Pancreas (tissue), 10 donors: ENCODE measurements at places on chromosomes 6 and 20. TPM values are rescaled to one million over a fixed set of nuclear protein-coding genes. Genes with fewer than 3 reads are reported as not detected.

MYLK4 gene
- 0.43 TPM for total RNA-seq

DNA sequence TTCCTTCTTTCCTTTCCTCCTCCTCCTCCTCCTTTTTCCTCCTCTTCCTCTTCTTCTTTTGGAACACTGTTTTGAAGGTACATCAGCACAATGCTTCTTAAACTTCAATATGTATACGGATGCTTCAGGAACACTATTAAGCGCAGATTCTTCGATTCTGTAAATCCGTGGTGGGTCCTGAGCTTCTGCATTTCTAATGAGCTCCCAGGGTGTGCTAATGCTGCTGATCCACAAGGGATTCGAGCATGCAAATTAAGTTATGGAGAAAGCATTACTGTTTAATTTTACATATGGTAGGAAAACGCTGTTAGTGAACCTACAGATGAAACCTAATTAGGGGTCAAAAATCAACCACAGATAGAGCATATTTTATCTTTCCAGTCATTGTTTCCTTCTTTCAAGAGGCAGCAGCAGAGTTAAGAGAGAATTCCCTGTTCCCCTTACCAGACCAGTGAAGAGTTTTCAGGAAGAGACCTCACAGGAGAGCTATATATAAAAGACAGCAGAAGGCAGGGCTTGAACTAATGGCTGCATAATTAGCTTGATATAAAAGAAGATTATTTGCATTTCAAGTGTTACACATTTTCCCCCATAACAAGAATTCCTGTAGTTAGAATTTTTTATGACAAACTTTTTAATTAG is 47.2 kb downstream of the KIF13A start:
- DNase-seq = no peak
- peaks cover 3% of the 10 kb centered on the region for H3K4me1 ChIP-seq
- no peaks in the 10 kb centered on the region for H3K36me3 ChIP-seq
- no peak overlapping the region for H3K27ac ChIP-seq

DNA sequence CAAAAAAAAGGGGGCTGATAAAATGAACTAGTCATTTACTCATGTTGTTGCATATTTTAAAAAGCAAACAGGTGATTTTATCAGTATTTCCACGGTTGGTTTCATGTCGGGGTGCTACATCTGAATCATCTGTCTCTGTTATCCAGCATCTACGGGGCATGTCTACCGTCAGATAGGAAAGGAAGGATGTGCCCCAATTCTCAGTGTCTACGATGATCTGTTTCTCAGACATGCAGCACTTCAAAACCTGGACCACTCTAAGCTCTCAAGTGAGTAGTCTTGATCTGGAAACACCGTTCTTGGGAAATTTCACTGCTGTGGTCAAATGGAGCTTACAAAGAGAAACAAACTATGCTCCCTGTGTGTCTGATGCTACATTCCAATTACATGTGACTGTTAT is 240.3 kb upstream of the TAB2 start:
- H3K4me3 ChIP-seq = no peak overlapping the region
- no peaks in the 10 kb centered on the region for H3K27me3 ChIP-seq
- peaks cover 25% of the 10 kb centered on the region for H3K4me1 ChIP-seq
- no peaks in the 10 kb centered on the region for H3K36me3 ChIP-seq
- H3K27ac ChIP-seq = no peak overlapping the region

GRCh38 chr6:159090530-159091480 is 46.0 kb upstream of the TAGAP start:
- H3K27me3 ChIP-seq = no peaks in the 10 kb centered on the region
- H3K4me3 ChIP-seq = no peak overlapping the region
- H3K27ac ChIP-seq = no peak overlapping the region
- no peaks in the 10 kb centered on the region for H3K36me3 ChIP-seq

DNA sequence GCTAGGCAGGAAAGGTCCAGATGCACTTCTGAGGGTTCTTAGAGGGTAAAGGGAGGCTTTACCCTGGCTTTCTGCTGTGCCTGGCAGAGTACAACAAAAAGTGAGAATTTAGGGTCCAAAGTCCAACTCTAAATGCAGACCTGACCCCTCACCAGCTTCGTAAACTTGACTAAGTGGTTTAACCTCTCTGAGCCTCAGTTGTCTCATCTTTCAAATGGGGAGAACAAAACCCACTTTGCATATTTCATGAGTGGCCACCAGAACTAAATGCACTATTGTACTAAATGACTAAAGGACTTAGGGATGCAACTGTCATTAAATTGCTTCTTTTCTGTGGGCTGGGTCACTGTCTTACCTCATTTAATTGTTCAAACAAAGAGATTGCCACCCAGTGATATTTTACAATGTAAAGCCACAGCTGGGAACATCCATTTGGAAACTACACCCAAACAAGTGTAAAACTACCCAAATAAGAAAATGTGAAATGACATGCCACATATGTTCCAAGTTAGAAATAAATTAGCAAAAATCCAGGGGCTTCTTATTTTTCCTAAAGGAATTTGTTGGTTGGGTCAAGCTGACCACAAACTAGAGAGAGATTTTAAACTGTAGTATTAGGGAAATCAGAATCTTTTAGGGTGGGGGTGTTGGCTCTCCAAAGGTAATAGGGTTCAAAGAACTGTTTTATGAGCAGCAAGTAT is 48.3 kb upstream of the RIN2 start:
- no peaks in the 10 kb centered on the region for H3K27me3 ChIP-seq
- H3K4me1 ChIP-seq = no peaks in the 10 kb centered on the region
- no peak overlapping the region for H3K27ac ChIP-seq
- no peaks in the 10 kb centered on the region for H3K36me3 ChIP-seq
- no peak for DNase-seq
